Right forelimb (tissue), 1 donor: ENCODE measurements at places on chromosomes 2 and 18.
A peak's percentile ranks its signal among the peaks of the same experiment; 100 is the strongest.

DNA sequence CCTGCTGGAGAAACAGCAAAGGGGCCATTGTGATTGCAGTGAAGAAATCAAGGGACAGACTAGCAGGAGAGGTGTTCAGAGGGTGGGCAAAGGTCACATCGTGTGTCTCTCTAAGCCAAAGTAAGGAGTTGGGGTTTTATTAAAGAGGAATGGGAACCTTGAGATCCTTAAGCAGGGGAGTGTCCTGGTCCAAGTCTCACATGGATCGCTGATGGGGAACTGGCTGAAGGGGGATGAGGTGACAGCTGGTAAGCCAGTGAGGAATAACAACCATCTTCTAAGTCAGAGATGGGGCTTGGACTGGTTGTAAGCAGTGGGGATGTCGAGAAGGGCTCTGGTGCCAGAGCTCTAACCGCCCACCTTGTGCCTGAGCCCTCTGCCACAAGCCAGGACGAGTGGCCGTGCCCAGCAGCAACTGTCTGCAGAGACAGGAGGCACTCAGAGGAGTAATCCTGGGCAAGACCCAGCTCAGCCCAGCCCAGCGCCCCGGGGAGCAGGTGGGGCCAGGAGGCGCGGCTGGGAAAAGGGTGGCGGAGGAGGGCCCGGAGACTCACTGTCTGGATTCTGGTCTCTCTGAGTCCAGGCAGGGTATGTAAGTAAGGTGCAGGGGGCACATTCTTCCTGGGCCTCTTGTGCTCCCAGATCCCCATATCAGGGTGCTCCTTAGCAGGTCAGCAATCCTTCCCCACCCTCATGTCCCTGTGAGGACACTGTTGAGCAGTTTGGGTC lies 13.7 kb downstream of the WNT10A start:
- DNase-seq: no peak

DNA sequence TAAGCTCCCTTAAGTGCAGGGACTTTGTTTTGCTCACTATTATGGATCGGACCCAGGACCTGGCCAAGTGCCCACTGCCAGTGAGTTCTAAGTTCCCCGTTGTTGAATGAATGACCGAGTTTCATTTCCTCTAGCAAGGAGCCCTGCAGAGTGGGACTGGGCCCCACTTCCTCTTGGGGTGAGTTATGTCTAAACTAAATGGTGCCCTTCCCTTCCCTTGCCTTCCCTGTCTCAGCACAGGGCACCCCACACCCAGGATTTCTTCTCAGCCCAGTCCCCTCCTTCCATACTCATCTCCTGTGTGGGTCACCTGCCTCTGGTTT lies 195.3 kb upstream of the HS6ST1 start:
- peak; percentile 34 for DNase-seq

DNA sequence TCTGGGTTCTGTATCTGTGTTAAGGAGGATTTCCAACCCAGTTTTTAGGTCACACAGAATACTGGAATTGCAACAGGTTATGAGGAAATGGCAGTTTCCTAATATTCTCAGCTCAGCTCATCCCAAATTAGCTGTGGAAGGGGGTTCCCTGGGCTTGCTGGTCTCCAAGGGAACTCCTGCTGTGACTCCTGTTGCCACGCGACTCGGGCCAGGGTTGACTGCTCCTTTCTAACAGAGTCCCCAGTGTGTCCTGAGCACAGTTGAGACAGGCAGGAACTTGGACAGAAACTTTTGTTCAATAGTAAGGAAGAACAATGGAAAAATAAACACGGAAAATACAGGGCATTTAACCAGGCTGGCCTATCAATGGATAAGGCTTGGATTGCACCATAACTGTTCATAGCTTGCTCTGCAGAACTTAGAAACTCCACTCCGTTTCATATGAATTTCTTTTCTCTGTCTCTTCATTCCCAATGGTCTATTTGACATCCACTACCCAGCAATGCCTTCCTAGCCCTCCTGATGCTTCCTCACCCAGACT lies 3.8 kb upstream of the ROCK2 start:
- DNase-seq: no peak

DNA sequence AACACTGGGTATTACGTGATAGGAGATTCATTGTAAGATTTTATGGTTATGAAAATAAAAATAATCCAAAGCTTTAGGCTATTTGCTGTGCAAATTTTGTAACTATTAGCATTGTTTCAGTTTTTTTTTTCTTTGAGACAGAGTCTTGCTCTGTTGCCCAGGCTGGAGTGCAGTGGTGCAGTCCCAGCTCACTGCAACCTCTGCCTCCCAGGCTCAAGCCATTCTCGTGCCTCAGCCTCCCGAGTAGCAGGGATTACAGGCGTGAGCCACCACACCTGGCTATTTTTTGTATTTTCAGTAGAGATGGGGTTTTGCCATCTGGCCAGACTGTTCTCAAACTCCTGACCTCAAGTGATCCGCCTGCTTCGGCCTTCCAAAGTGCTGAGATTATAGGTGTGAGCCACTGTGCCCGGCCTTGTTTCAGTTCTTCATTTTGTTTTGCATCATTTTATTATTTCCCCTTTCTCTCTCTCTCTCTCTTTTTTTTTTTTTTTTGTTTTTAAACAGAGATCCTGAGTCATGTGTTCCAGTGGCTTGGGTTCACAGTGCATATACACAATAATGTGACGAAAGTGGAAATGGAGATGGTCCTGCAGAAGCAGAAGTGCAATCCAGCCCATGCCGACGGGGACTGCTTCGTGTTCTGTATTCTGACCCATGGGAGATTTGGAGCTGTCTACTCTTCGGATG lies 25.8 kb downstream of the CASP10 start:
- DNase-seq: no peak

GRCh38 chr18:37385846-37386778 lies 179.5 kb downstream of the CELF4 start:
- DNase-seq: no peak

DNA sequence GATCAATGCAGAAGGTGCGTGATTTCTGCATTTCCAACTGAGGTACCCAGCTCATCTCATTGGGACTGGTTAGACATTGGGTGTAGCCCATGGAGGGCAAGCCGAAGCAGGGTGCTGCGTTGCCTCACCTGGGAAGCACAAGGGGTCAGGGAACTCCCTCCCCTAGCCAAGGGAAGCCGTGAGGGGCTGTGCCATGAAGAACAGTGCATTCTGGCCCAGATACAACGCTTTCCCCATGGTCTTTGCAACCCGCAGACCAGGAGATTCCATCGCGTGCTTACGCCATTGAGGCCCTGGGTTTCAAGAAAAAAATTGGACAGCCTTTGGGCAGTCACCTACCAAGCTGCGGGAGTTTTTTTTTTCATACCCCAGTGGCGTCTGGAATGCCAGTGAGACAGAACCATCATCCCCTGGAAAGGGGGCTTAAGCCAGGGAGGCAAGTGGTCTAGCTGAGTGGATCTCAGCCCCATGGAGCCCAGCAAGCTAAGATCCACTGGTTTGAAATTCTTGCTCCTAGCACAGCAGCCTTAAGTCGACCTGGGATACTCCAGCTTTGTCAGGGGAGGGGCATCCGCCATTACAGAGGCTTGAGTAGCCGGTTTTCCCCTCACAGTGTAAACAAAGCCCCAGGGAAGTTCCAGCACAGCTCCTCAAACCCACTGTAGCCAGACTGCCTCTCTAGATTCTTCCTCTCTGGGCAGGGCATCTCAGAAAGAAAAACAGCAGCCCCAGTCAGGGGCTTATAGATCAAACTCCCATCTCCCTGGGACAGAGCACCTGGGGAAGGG lies 21.7 kb downstream of the TFPI start:
- DNase-seq: no peak

GRCh38 chr2:145691659-145692058 lies 1171.7 kb upstream of the ZEB2 start:
- DNase-seq: no peak
